ENCODE measurements at places on chromosomes 11 and 22.

GRCh38 chr11:69816671-69817070, 2.5 kb downstream of the FGF3 start:
- DNase-seq, result no peak

- no peak for DNase-seq
Measured at GRCh38 chr11:113085446-113085845, 124.2 kb downstream of the NCAM1 start.

GRCh38 chr11:110712659-110713448, 617 bp upstream of the ARHGAP20 start:
- DNase-seq, result no peak

GRCh38 chr11:112280268-112281126, 19.8 kb upstream of the PLET1 start:
- peak; percentile 81 for DNase-seq

GRCh38 chr11:110907629-110908028, 195.4 kb upstream of the ARHGAP20 start:
- DNase-seq, result peak; percentile 5

DNA sequence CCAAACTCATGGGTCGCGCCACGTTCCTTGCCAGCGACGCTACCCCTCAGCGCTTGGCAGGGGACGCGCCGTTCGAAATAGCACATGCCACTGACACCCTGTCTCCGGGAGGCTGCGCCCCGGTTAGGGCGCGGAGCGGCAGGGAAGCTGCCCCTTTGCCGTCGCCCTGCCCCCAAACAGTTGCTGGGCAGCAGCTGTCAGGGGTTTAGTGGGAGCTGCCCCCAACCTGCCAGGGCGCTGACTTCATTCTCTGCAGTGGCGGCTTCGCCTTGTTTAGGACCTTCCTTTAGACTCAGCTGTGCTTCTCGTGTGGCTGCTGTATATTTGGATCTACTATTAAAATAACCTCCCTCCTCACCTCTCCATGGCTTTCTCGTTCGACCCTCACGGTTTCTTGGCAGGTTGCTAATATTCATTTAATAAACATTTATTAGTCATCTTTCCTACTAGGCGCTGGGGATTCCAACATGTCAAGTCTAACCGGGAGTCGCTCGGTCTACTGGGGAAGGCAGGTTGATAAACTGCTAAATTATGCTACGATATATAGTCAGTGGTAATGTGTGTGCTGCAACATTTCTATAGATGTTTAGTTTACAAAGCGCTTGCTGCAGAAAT, 782 bp downstream of the TMEM109 start:
- peak; percentile 14 for DNase-seq

All from CD4-positive, alpha-beta T cell treated with Interleukin-15 for 4 hours (primary cell).